ENCODE measurements at places on chromosomes 2 and 18. TPM values are rescaled to one million over a fixed set of nuclear protein-coding genes. Genes with fewer than 3 reads are reported as not detected.

DNA sequence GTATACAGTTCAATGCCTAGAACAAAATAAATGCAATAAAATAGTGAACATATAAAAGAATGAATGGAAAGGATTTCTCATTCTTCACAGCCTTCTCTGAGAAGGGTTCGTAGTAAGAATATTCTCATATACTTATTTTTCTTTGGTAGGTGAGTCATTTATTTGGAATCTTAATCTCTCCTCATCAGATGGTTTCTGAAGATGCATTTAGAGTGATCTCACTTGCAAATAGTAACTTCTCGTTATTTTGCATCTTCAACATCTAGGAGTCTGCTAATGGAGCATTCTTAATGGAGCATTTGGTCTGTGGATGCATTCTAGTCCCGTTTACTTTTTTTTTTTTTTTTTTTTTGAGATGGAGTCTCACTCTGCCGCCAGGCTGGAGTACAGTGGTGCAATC is 3.9 kb downstream of the UBXN4 start:
- no peak for DNase-seq

DNA sequence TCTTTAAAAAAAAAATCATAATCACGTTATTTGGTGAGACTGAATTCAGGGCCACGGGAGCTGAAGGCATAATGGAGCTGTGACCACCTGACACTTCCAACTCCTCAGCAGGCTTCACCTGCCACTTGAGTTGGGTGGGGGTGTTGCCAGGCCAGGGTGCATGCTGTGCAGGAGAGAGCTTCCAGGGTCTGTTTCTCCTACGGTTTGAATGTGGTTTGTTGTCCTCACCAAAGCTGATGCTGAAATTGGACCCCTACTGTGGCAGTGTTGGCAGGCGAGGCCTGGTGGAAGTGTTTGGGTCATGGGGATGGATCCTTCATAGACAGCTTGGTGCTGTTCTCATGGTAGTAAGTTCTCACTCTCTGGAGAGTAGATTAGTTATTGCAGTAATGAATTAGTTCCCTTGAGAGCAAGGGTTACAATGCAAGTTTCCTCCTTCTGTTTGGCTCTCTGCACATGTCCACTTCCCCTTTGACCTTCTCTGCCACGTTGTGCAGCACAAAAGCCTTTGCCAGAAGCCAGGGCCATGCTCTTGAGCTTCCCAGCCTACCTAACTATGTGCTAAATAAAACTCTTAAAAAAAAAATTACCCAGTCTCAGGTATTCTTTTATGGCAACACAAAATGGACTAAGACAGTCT is 38.3 kb upstream of the ANKRD44 start:
- DNase-seq, result no peak

- DNase-seq, result peak; percentile 50
Measured at GRCh38 chr18:3604498-3605408, 154.8 kb downstream of the TGIF1 start.

DNA sequence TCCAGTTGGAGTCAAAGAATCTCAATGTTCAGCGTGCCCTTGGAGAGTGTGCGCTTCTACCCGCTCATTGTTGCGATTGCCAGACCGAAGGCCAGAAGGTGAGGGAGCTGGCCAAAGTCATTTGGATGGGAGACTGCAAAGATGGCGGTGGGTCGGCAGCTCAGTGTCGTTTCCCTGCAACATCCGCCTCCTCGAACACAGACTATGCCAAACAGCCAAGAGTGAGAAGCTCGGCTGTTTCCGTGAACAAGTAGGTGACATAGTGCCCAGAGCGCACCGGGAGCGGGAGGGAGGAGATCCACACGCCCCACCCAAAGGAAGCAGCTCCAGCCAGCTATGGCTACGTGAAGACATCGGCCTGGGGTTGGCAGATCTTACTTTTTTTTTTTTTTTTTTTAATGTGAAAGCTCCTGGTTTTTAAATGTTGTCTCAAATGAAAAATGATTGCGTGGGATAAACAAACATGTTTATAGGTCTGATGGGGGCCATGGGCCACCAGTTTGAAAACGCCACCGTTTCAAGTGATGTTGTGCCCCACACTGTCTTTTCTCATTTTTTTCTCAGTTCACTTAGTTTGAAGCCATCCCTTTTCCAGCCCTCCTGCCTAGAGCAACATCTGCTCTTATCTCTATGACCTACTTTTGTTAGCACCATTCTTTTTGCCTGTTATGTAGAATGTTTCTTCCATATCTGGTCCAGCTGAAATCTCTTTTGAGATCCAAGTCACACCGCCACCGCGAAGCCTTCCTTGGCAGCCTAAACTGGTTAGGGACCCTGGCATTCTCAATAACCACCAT is 682.4 kb downstream of the RNF144A start:
- DNase-seq, result no peak

GRCh38 chr2:85788603-85789002 is 34.8 kb downstream of the ATOH8 start:
- no peak for DNase-seq

DNA sequence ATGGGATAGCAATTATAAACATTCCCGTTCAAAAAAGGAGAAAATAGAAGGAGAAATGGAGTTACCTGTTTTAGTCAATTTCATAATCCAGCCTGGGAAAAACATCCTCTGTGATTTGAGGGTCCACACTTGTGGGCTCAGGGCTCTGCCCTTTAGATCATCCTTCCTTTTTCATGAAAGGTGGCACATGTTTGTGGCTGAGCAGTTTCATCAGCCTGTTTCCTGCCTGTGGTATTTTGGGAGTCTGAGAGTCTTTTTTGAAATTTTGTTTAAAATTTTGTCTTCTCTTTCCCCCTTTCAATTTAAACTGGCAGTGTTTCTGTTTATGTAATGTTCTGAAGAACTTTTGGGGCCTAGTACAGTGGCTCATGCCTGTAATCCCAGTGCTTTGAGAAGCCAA is 84.0 kb downstream of the KIAA1328 start:
- no peak for DNase-seq

GRCh38 chr2:208335-208734 is 55.5 kb downstream of the SH3YL1 start:
- DNase-seq, result no peak

Gene EGR4
- total RNA-seq, result not detected
